ENCODE measurements at places on chromosomes 3 and 15.

DNA sequence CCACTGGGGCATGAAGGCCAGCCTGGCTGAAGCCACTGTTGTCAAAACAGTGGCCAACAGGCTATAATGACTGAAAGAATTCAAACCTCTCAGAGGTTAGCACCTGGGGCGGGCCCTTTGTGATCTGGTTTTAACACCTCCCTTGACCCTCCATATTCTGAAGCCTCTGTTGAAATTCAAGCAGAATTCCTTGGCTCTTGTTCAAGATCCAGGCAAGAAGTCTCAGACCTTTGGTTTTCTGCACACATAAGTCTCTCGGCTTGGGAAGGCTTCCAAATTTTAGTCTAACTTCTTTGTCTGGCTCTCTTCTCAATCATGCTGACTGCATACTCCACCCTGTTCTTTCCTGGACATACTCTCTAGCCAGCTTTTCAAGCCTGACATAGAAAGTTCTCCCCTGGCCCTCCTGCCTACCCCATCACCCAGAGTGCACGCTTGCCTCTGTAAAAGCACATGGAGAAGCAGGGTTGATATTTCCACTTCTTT lies 144.5 kb downstream of the PDZRN3 start:
- DNase-seq, result no peak

- no peak for DNase-seq
Measured at GRCh38 chr3:105997800-105998526, 129.2 kb upstream of the CBLB start.

DNA sequence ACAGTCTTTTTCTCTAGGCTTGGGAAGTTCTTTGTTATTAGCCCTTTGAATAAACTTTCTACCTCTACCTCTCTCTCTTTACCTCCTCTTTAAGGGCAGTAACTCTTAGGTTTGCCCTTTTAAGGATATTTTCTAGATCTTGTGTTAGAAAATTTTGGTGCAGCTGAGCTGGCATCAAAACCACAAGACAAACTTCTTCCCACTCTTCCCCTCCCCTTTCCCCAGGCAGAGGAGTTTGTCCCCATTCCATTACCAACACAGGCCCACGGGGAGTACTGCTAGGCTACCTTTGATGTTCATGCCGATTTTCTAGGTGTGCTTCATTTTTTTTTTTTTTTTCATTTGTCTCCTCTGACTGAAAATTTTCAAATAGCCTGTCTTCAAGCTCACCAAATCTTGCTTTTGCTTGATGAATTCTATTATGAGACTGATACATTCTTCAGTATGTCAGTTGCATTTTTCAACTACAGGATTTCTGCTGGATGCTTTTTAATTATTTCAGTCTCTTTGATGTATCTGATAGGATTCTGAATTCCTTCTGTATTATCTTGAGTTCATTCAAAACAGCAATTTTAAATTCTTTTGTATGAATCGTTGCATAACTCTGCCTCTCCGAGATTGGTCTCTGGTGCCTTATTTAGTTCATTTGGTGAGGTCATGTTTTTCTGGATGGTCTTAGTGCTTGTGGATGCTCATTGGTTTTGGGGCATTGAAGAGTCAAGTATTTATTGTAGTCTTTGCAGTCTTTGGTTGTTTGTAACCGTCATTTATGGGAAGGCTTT lies 112.0 kb downstream of the UBE2E2 start:
- no peak for DNase-seq

DNA sequence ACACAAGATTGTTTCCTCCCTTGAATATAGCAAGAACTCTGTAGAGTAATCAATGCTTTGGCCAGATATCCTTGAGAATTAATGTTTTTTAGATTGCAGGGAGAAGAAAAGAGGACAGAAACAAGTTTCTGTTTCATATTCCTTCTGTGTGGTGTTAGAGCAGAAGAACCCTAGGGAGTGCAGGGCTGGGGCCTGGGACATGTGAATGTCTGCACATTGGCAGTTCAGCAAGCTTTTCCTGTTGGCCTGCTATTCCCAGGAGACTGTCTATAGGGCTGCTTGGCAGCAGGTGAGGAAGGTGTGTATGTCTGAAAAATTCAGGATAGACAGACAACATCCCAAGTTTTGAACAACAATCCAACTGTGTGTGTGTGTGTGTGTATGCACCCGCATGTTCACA lies 13.6 kb upstream of the CNBP start:
- no peak for DNase-seq

All from CD4-positive, alpha-beta T cell treated with Interleukin-10 for 1 hour (primary cell).